GM19239 (cell line): ENCODE measurements at places on chromosomes 7 and 10.
A peak's percentile ranks its signal among the peaks of the same experiment; 100 is the strongest.

DNA sequence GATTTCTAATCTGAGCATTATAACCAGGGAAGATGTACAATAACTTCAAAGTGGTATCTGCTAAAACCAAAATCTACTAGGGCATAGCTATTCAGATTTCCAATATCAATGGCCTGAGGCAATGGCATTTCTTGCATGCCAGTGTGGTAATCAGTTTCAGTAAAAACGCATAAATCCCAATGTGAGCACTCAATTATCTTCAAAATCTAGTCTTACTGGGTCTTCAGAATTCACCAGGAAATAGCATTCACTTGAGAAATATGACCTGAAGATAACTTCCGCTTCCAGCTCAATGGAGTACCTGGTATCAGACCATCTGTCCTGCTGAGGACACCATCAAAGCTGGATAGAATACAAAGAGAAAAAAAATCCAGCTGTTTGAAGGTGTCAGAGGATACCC, 72.4 kb downstream of the TRIL start:
- no peak for DNase-seq

- no peak for DNase-seq
Measured at GRCh38 chr7:80319461-80319860, 184.8 kb downstream of the GNAI1 start.

DNA sequence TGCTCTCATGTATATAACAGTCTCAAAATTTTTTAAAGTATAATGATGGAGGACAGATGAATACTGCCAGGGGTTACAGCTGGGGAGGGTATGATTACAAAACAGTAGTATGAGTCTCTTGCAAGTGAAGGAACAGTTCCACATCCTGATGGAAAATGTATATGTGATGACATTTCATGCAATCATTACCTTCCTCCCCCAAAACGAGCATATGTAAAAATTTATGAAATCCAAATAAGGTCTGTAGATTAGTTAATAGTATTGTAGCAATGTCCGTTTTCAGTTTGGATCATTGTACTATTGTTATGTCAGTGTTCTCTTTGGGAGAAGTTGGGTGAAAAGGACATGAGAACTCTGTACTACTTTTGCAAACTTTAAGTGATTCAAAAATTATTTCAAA, 38.0 kb downstream of the DRGX start:
- DNase-seq = no peak

DNA sequence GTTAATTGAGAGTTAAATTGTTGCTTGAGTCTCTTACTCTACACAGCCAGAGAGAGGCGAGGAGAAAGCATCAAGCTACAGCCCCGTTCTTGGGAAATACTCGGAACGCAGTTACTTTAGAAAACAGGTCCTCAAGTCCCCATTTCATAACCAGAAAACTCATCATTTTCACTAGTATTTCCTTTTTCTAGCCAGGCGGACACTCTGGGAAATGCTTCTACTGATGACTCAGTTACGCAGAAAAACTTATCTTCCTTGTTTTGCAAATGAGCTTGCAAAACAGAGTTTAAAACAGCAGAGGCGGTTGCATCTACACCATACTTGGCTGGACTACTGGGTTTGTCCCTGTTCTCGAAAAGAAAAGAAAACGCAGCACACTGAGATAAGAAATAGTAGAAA, 111.4 kb upstream of the FGFR2 start:
- no peak for DNase-seq

DNA sequence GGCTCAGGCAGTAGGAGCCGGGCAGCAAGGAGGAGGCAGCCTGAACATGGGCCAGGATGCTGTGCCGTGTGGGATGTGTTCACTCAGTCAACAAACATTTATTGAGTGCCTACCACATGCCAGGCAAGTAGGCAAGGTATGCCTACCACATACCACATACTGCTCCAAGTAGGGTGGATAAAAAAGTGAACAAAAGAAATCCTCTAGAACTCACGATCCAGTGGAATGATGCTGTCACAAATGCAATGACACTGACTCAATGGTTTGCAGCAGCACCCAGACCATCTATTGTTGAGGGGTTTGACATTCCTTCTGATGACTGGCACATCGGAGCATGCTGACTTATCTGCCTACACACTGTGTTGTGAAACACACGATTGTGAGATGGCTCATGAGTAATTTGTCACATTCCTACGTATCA, 413.5 kb downstream of the NRG3 start:
- DNase-seq = no peak

- no peak for DNase-seq
Measured at GRCh38 chr10:17029581-17030271, 99.9 kb downstream of the CUBN start.

DNA sequence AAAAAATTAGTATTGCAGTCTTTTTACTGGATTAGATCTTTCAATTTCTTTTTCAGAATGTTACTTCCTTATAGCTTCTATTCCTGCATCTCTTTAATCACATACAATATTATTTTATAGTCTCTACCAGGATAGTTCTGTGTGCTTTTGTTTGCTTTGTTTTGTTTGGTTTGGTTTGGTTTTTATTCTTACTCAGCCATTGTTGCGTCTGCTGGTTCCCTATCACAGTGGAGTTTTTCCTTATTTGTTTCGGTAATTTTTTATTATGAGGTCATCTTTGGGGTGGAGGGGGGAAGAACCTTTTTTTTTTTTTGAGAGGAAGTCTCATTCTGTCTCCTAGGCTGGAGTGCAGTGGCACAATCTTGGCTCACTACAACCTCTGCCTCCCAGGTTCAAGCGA, 9.0 kb upstream of the BAIAP2L1 start:
- DNase-seq = no peak

GRCh38 chr10:131855461-131856401, 45.1 kb upstream of the PPP2R2D start:
- DNase-seq = no peak

DNA sequence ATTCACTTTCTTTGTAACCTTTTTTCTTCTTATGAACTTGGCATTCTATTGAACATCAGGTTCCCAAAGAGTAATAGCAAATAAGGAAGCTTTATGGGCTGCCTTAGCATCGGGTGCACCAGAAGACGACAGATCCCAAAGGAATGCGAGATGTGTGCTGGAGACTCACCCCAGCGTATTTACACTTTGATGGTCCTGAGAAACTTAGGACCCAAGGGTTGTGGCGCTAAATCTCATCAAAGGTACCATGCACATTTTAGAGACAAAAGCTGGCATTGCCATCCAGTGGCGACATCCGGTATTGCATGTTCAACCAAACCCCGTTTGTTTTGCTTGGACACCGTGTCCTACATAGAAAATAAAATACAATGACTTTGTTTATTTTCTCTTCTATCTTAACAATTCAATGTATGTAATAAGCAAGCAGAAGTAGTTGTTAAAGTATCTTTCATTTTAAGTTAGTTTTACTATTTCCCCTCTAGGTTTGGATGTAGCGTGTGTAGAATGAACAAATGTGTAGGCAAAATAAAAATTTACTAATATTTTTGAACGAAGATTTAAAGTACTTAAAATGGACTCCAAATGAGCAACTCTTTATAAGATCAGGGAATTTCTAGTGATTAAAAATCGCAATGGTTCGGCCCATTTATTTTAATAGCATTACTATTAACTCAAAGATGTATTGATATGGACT, 1154.8 kb downstream of the GATA3 start:
- DNase-seq = peak; percentile 23

- DNase-seq = no peak
Measured at GRCh38 chr10:34615770-34616169, 199.3 kb downstream of the PARD3 start.

GRCh38 chr7:117772421-117772820, 100.8 kb downstream of the CTTNBP2 start:
- DNase-seq = no peak

GRCh38 chr10:106938513-106938912, 226.0 kb downstream of the SORCS1 start:
- DNase-seq = no peak
